ENCODE measurements at places on chromosomes 11 and 22.

GRCh38 chr11:16603890-16604793, 134.3 kb upstream of the C11orf58 start:
- no peak for DNase-seq

- DNase-seq = no peak
These were observed 9.3 kb downstream of the TFIP11 start for GRCh38 chr22:26502688-26503561.

DNA sequence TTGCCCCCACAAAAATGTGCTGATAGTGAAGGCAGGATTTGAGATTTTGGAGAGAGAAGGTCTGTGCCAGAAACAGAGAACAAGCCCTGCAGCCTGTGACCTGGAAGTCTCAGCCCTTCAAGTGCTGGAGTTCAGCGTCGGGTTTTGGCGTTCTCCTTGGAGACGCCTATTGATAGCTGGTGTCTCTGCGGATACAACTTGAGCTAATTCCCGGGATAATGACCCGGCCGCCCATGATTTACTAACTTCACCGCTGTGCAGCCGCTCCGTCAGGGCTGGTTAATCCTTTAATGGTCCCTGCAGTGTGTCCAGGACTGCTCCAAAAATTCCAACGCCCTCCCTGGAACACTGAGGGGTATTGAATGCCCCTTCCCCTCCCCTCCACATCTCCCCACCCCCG, 76.6 kb downstream of the WT1 start:
- no peak for DNase-seq

GRCh38 chr11:7548659-7549274, 35.0 kb downstream of the PPFIBP2 start:
- no peak for DNase-seq

DNA sequence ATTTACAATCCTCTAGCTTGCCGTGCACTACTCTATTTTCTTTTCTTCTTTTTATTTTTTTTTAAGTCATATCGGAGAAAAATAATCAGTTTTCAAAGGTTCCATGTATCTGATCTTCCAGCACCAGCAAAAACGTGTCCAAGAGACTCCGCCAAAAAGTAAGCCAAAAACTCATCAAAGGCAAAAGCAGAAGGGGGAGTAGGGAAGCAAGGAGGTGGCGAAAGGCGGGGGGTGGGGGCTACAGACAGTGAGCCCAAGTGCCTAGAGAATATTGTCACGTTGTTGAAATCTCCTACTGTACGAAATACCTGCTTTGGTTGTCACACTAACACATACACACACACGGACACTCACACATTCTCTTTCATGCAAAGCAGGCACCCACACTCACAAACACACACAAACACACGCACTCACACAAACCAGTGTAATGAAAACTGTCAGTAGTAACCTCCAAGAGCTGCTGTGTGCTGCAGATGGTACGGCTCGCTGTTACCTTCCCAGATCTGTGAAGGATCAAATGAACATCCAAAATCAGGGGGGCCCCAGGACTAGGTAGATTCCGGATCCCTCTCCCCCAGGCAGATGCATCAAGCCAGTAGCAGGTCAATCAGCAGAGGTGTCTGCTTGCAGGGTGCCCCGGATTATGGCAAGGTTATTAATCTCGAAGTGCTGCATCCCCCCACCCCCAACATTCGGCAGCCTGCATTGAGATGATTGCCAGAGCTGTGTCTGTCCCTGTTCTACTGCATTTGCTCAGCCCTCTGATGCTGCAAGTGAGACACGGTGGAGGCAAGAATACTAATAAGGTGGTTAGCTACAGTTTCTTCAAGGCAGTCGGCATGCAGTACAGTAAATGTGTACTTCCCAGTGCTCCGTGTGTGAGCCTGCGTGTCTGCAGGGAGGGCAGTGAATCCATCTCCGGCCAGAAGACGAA, at the start of gene LRRC4C:
Gene LRRC4C (minus strand): TSS at position 188 of the 937 bp plus-strand sequence.
- DNase-seq = no peak

DNA sequence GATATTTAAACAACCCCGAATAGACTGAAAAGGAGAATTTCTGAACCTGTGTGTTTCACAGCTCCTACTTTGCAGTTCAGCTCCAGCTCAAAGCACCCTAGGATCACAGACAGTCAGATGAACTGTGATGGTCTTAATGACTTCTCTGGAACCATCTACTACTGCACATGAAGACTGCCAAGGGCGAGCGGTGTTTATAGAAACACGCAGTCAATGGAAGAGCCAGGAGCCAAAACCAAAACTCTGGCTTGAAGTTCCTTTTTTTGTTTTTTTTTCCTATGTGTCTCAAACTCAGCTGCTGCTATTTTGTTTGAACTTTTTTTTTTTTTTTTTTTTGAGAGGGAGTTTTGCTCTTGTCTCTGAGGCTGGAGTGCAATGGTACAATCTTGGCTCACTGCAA, 382.6 kb upstream of the SYN3 start:
- DNase-seq = no peak

- no peak for DNase-seq
These were observed 74.5 kb downstream of the TTC28 start for GRCh38 chr22:28604966-28605761.

DNA sequence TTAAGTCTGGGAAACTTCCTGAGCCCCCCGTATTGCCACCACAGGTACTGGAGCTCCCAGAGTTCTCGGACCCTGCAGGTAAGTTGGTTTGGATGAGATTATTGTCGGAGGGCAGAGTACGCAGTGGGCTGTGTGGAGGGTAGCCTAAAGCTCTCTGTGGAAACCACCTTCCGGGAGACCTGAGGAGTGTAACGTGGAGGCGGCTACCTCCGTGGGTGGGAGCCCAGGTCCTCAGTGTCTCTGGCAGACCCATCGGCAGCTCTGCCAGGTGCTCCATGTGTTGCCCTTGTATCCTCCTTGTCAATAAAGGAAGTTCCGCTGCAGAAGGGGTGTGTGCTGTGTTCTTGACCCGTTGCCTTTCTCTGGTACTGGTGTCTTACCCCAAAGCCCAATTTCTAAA, 61.4 kb downstream of the SYT13 start:
- no peak for DNase-seq

DNA sequence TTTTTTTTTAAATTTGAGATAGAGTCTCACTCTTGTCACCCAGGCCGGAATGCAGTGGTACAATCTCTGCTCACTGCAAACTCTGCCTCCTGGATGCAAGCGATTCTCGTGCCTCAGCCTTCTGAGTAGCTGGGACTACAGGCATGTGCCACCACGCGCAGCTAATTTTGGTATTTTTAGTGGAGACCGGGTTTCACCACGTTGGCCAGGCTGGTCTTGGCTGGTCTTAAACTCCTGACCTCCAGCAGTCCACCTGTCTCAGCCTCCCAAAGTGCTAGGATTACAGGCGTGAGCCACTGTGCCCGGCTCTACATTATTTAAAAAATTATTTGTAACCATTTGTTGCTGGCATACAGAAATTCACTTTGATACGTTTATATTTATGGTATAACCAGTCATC, 18.6 kb downstream of the EP300 start:
- DNase-seq = no peak

DNA sequence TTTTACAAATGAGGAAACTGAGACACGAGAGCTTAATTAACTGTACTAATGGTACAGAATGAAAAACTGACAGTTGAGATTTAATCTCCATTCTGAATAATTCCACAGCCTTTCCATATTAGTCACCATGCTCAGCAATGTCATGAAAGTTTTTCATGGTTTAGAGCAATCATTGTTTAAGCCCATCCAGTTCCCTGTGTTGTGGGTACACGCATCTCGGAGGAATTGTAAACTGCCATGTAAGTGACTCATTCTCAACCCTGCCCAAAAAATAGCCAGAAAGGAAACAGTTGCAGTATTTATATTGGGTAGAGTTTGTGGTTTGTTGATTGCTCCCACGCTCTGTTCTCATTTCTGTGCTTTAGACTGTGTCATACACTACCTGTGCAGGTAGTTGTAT, 1790.8 kb downstream of the LRRC4C start:
- no peak for DNase-seq

DNA sequence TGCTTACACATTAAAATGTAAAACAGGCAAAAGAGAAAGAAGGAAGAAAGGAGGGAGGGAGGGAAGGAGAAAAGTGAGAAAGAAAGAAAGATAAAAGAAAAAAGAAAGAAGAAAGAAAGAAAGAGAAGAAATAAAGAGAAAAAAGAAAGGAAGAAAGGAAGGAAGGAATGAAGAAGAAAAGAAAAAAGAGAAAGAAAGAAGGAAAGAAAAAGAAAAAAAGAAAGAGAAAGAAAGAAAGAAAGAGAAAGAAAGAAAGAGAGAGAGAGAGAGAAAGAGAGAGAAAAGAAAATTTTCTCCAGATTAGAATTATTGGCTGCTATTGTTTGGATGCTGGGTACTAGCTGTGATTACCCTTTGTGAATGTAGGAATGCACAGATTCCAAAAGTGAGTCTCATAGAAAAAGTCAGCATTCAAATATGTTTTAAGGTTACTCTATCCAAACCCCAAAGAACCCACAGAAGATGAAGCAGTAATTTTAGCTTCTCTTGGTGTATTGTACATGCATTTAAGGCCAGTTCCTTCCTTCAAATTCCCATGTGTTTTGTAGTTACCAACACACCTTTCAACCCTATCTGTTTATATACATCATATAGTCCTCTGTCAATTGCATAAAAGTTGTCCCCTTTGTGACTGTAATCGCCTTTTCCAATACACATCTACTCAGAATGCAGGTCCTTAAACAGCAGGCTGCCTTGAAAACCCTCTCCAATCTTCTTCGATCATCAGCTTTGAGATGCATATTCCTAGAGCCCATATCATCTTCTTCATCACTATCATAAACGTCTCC, 789 bp upstream of the FAM111A start:
- no peak for DNase-seq

DNA sequence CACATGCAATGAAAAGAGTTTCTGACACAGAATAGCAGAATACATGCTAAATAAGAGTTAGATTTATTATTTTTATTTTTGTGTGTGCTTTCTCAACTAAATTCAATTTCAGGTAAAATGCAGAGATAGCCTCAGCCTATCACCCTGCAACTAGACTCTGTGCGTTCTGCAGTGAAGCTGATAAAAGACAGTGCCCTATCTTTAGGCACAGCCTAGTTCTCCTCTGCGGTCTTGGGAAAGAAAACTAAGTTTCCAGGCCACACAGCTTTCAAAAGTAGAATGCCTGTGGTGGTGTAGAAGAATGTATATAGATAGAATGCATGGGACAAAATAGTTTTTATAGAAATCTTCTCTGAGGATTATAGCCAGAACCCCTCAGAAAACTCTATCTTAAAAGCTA, 12.0 kb upstream of the MMP1 start:
- DNase-seq = no peak

GRCh38 chr22:47276450-47276820, 514.0 kb downstream of the TBC1D22A start:
- DNase-seq = no peak
